ENCODE measurements at places on chromosomes 6 and 20.

DNA sequence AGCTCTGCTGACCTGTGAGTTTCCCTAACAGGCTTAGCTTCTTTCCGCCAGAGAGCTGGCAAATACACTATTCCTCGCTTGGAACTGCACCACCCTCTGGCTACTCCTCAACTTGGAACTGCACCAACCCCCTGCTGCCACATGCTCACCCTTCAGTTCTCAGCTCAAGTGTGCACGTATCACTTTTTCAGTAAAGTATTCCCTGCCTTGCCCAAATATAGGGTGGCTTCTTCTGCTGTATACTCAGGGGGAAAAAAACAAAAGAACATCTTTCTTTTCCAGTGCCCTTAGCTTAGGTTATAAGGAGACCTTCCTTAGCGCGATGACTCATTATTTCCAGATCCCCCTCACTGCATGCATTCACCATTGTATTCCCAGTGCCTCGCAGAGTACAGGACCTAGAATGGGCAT lies 21.2 kb downstream of the GNAS-AS1 start:
- DNase-seq = no peak

- no peak for DNase-seq
These were observed 18.9 kb downstream of the AHI1 start for GRCh38 chr6:135478626-135479025.

GRCh38 chr6:139549561-139550070 lies 175.2 kb upstream of the CITED2 start:
- DNase-seq = no peak

GRCh38 chr6:41049521-41049920 lies 3.5 kb upstream of the APOBEC2 start:
- DNase-seq = no peak

DNA sequence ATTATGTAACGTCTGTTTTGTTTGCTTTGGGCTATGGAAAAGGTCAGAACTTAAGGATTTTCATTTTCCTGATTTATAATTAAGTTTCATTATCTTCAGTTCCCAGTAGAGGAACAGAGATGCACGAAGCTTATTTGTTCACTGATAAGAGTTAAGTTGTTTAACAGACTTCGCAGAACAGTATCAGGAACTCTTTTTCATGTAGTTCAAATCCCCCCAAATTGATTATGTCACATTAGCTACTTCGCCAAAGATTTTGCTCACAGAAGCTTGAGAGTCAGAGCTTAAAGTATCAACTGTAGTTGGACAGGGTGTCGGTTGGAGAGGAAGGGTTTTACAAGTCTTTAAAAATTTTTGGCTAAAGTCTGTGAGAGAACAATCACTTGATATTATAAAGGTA lies 43.4 kb downstream of the ZHX3 start:
- no peak for DNase-seq

DNA sequence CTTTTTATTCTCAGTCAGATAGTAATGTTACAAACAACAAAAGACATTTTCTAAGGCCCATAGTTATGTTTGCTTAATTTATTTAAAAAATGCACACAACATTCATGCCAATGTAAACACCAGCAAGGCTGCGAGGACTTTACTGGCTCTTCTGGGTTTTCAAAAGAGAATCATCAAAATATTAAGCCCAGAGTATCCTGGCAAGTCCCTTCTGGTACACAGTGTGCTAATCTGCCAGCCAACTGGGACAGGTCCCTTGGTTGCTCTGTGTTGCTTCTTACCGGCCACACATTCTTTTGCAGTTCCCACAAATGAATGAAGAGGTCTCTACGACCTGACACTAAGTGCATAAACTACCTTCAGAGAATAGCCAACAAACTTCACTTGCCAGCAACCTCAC lies 42.6 kb upstream of the SPDEF start:
- no peak for DNase-seq

GRCh38 chr6:22904431-22904830 lies 335.1 kb downstream of the HDGFL1 start:
- no peak for DNase-seq

- no peak for DNase-seq
These were observed 370.9 kb upstream of the HS3ST5 start for GRCh38 chr6:114713690-114714089.

- no peak for DNase-seq
These were observed 86.5 kb upstream of the E2F3 start for GRCh38 chr6:20314866-20315845.

- no peak for DNase-seq
These were observed 228.9 kb downstream of the HIVEP2 start for GRCh38 chr6:142716097-142716496.

- no peak for DNase-seq
These were observed 46.4 kb downstream of the FOXF2 start for GRCh38 chr6:1435806-1436205.

- DNase-seq = no peak
These were observed 44.8 kb upstream of the SAMD5 start for GRCh38 chr6:147463651-147464050.

GRCh38 chr6:107355659-107356058 lies 103.7 kb downstream of the PDSS2 start:
- DNase-seq = no peak

DNA sequence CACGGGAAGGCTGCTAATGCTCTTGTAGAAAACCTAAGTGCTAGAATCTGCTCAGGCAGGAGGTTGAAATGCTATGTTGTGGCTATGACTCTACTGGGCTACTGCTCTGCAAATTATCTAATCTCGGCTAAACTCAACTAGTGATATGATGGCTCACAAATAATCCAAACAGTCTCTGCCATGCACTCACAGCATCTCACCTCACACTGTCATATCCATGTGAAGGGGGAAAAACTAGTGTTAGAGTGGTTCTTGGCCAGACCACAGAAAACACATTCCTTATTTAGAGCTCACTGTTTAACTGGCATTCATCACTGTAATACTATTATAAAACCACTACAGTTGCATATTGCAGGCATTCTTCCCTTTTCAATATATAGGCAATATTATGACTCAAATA lies 81.8 kb upstream of the DST start:
- DNase-seq = no peak

- DNase-seq = no peak
These were observed 30.9 kb downstream of the SLC2A12 start for GRCh38 chr6:134021396-134022122.

DNA sequence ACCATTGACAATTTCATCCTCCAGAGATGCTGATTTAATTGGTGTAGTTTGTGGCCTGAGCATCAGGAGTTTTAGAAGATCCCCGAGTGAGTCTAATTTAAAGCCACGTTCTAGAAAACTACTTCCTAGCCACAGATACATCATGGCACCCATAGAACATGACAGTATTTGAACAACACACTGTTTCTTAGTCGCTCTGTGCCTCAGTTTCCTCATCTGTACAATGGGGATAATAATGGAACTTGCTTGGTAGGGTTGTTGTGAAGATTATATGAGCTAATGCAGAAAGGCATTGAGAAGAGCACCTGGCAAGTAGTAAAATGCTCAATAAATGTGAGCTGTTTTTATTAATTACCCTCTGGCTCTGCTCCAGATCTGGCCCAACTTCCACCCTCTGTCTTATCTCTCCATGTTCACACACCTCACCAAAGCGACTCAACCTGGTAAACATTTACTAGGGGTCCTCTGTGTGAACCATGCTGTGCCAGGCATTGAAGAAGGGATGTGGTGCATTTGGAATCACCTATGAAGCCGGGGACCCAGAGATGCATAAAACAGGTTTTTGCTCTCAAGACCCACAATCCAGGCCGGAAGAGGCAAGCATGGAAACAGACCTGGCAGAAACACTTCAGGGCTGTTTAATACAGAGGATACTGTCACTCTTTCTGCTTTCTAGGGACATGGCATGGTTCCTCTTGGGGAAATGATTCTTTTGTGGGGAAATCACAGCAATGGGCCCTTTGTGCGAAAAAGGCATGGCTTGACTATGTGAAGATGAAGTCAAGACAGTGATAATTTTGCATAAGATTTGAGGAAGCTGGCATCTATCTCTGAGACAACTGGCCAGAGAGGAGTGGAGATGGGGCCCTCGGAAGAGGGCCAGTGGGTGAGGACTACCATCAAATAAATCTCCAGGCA lies 16.2 kb upstream of the MRPS18A start:
- DNase-seq = no peak

GRCh38 chr6:43219119-43219518 lies 10.2 kb downstream of the DNPH1 start:
- no peak for DNase-seq

GRCh38 chr6:111865049-111865585 lies 8.1 kb downstream of the FYN start:
- no peak for DNase-seq

GRCh38 chr6:168525926-168526630 lies 85.1 kb downstream of the SMOC2 start:
- no peak for DNase-seq

DNA sequence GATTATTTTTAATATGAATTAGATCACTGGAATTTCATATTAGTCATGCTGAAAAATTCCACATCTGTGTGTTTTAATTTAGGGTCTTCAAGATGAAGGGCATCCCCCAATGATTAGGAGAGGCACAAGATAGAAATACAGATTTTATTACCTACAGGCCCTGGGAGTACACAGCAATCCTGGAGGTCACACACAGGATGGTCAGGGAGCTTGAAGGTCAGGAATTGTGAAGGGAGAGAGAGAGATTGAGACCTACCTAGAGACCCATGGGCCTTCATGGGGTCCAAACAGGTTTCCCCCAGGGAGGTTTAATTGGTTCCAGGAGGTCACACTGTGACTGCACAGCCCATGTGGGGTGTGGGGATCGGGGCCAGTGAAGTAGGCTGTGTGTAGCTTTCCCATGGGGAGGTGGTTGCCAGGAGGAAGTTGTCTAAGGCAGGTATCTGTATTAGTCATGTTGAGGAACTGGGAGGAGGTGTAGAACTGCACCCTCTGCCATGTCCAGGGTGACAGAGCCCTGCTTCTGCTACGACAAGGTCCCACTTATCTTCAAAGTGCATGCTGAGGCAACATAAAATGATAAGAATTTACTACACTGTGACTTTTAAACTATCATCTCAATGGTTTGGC lies 18.3 kb downstream of the SNX9 start:
- no peak for DNase-seq

GRCh38 chr20:6679086-6679485 lies 88.4 kb upstream of the BMP2 start:
- no peak for DNase-seq

- no peak for DNase-seq
These were observed 78.3 kb upstream of the SRSF6 start for GRCh38 chr20:43379239-43379917.

DNA sequence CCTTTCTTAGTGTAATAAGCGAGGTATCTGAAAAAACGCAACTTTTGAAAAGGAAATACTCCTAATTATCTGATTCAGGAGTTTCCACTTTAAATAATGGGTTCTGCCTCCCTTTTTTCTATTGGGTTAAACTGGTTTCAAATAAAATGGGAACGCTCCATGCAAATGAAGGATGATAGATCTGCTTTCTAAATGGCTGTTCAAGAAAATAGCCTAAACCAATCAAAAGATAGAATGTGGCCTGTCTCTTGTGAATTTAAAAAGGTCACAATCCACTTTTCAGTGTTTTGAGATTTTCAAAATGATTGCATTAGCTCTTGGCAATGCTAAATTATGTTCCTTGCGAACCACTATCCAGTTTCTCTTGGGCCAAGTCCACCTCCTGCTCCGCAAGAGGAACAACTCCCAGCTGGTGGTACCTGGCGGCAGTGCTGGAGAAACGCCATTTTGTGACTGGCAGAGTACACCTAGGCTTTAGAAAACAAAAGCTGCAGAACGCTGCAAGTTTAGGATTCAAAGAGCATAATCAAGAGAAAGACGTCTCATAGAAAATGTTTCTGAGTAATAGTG lies 56.7 kb downstream of the TRIM38 start:
- no peak for DNase-seq

GRCh38 chr6:107045826-107046675 lies 18.1 kb downstream of the MTRES1 start:
- no peak for DNase-seq

- no peak for DNase-seq
These were observed 9.5 kb upstream of the SFT2D1 start for GRCh38 chr6:166351715-166352285.

GRCh38 chr6:155171109-155171746 lies 92.6 kb upstream of the CLDN20 start:
- DNase-seq = peak; percentile 95

- no peak for DNase-seq
These were observed 203.8 kb downstream of the ARID1B start for GRCh38 chr6:156980948-156981347.

DNA sequence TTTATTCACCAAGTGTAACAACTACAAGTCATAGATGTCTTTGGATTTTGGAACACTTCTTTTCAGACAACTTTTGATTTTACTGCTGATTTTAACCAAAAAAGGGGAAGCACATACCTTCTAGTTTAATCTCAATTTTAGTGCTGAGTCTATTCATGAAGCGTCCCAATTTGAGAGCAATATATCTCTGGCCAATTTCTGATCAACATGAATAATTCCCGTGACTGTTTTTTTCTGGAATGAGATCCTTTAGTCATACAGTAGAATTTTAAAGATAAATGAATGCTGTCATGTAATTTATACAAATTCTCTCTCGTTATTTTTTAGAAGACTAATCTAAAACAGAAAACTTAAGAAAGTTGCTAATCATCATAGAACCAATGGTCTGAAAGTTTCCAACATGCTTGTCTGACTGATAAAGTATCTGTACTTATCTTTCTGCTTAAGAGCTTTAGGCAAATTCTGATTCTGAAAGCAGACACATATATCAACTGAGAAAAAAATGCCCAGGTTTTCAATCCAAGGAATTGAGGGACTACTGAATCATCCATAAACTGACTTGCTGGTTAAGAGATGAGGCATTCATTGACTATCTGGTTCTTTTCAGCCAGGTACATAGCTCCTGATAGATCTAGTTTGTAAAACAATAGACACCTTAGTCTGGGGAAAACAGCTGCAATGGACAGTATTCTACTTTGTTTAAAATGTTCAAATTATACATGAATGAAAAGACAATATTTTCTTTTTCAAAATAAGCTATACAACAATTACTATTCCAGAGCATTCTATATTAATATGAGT lies 657.5 kb downstream of the RFPL4B start:
- no peak for DNase-seq

DNA sequence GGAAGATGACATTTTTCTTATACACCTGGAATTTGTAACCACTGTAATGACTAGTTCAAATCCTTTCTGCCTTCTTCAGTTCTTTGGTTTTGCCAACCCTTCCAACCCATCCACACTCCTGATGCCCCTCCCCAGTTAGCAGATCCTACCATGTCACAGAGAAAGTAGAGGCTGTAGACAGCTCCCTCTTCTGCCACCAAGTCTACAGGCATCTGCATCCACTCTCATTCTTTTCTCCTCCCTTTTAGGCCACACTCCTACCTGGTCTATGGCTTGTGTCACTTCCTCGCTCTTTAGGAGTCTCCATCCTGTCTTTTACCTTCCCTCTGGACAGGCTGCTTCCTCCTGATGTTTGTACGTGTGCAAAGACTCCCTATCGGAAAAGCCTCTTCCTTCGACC lies 13.5 kb upstream of the STK38 start:
- DNase-seq = no peak

GRCh38 chr6:50824552-50824951 lies 5.9 kb downstream of the TFAP2B start:
- no peak for DNase-seq
